ENCODE measurements at places on chromosomes 12 and 14. TPM values are rescaled to one million over a fixed set of nuclear protein-coding genes. Genes with fewer than 3 reads are reported as not detected.

DNA sequence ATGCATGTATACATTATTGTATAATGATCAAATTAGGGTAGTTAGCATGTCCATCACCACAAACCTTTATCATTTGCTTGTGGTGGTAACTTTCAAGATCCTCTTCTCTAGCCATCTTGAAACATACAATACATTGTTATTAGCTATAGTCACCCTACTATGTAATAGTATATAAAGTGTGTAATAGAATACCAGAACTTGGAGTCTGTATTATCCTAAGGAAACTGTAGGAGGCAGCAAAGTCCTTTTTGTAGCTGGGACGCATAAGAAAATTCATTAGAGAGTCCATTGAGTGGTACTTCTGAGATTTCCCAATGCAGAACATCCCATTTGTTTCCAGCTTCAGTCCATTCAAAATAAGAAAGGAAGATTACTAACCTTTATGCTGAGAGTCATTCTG lies 325.9 kb upstream of the LRFN5 start:
- DNase-seq: peak; percentile 22

DNA sequence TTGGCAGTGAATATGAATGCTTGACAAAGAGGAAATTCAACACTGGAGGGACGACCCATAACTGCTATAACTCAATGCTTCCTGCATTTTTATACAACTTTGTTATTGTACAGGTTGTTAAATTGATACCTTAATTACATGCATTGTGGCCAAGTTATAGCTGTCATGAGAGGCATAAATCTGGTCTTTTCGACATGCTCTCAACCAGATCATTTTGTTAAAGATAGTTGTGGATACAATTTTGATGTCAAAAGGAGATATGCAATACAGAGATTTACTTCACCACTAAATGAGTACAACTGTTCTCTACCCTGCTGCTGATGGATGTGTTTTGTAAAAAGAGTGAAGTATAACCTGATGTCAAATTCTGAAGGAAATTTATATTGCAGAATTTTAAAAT lies 946.0 kb downstream of the GALC start:
- no peak for DNase-seq

GRCh38 chr12:95701275-95701674 lies 89.3 kb downstream of the NTN4 start:
- peak; percentile 26 for DNase-seq

RNASE1 gene
- 1.7 TPM for total RNA-seq

- DNase-seq: no peak
Measured at GRCh38 chr14:95683793-95684192, 2.4 kb upstream of the TCL1B start.

KIF26A gene
- total RNA-seq: not detected

FAM234B gene
- 5.6 TPM for total RNA-seq

GRCh38 chr12:51797301-51797700 lies 51.2 kb downstream of the FIGNL2 start:
- no peak for DNase-seq

DNA sequence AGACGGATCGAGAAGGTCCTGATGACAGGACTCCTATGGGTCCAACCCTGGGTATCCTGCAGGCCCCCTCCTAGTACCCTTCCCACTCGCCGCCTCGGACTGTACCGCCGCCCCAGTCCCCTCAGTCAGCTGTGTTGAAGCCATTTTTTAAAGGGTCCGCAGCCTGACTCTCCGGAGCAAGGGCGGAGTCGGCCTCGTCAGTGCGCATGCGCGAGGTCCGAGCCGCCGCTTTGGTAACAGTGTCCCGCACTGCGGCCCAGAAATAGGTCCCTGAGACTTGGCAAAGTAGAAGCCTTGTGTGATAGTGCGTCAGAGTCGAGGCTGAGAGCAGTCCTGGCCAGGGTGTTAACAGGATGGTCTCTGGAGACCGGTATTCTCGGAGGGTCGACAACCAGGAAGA lies 769.0 kb upstream of the ALG10B start:
- no peak for DNase-seq

GRCh38 chr12:48815126-48816110 lies 2.9 kb upstream of the CACNB3 start:
- peak; percentile 82 for DNase-seq

ASPG gene
- total RNA-seq: not detected

PYGL gene
- 39.3 TPM for total RNA-seq

- peak; percentile 76 for DNase-seq
Measured at GRCh38 chr12:69639400-69640016, 28.8 kb upstream of the LRRC10 start.

DNA sequence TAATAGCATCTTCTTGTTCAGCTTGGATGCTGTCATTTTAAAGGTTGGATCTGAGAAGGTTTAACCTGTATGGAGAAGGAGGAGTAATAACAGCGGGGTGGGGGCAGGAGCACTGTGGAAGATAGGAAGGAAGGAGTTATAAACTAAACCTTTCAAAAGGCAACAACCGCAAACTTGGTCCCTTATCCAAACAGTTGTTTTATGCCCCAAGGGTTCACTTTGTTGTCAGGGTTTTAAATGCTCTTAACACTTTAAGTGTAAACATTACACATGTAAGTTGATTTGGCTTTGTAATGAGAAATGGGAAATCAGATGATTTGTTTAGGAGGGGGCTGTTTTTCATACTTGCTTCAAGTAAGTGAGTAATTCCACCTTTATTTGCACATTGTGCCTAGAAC lies 3.0 kb downstream of the NPAS3 start:
- DNase-seq: no peak

DNA sequence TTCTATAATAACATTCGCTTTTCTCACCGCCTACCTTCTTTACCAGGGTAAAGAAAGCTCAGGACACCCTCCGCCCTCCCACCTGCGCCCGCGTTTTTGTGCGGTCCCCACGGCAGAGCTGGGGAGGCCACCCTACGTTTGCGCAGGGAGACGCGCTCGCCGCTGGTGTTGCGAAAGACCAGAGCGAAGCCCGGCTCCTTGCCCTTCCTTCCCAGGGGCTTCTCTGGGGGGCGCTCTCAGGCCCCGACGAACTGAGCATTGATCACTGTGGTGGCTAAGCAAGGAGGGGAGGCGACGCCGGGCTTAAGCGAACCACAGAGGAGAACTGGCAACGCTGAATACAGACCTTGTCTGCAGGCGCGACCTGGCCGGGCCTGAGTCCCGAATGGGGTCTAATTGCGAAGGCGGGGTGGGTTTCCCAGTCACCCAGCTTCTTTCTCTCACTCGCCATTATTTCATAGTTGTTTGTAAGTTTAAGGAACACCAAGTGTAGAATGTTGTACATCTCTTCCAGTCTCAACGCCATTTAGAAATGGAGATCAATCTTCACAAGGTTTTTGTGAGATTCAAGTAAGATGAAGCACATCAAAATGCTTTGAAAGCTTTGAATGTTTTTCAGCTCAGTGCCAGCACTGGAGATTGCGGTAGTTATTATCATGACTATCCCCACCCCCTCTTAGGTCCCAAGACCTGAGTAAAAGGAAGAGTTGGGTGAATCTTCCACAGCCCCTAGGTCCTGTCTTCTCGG lies 1.7 kb upstream of the NKX2-1 start:
- DNase-seq: no peak

DNA sequence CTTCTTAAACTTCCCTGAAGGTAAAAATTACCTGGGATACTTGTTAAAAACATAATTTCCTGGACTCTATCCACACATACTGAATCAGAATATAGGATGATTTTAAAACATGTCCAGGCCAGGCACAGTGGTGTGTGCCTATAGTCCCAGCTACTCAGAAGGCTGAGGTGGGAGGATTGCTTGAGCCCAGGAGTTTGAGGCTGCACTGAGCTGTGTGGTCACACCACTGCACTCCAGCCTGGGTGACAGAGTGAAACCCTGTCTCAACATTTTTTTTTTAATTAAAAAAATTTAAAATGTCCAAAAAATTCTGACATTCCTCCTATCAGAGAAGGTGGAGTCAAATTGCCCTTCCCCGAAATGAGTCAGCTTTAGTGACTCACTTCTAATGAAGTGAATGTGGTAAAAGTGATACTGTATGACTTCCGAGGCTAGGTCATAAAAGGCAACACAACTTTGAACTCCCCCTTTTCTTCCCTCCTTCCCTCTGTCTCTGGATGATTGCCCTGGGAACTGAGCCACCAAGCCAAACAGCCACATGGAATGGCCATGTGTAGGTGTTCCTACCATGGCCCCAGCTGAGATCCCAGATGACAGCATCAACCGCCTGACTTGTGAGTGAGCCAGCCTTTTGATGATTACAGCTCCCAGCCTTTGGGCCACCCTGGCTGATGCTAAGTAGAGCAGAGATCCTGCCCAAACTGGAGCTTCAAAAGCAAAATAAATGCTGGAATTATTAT lies 36.3 kb downstream of the LIMA1 start:
- DNase-seq: peak; percentile 98

GSG1 gene
- total RNA-seq: 0.45 TPM

PPP1R36 gene
- not detected for total RNA-seq

DNA sequence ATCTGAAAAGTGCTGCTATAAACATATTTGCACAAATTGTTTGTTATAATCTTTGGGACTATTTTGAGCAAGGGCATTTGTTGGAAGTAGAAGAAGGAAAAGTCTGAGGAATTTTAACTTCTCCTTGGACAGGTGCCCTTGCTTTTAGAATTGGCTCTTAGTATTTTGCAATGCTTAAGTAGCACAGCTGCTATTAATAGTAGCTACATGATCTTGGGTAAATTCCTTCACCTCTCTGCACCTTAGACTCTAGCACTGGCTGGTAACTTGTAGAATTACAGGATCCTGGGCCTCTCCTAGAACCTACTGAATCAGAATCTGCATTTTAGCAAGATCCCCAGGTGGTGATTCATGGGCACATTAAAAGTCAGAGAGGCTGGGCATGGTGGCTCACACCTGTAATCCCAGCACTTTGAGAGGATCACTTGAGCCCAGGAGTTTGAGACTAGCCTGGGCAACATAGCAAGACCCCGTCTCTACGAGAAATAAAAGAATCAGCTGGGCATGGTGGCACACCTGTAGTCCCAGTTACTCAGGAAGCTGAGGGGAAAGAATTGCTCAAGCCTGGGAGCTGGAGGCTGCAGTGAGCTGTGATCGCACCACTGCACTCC lies 10.8 kb upstream of the TMEM120B start:
- peak; percentile 60 for DNase-seq

NDRG2 gene
- 10.5 TPM for total RNA-seq

NGB gene
- total RNA-seq: not detected

DNA sequence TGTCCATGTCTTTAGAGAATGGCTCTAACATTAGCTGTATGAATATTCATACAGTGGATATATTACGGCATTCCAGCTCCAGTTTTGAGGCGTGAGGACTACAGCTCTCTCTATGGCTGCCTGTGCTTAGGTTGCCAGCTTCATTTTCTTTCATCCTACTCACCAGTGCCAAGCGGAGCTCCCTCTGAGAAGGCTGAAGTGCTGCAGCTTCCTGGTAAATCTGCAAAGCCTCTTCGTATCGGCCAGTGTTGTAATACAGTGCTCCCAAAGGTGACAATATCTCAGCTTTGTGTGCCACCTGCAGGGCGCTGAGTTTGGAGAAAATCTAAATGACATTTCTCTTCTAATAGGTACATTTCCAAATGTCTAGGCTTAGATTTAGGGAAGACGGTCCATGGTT lies 19.8 kb upstream of the OVCH1 start:
- DNase-seq: no peak

P2RX2 gene
- not detected for total RNA-seq

- peak; percentile 62 for DNase-seq
Measured at GRCh38 chr14:96567289-96567899, 65.2 kb downstream of the PAPOLA start.

GRCh38 chr12:81896771-81897170 lies 137.6 kb upstream of the PPFIA2 start:
- no peak for DNase-seq

DNA sequence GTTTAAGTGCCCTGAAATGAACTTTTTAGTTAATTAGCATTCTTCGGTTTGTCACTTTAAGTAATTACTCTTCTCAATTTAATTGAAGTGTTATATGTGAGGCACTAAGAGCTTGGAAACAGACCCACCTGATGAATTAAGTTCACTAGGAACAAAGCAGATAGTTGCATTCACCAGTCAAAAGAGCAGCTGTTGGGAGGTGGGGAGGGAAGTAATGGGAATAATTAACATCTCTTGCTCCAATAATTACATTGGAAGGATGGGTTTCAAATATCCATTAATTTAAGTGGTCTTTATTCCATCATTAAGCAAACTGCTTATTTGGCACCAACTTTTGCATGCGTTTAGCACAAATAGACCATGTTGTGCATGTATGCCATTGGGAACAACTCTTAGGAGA lies 667.2 kb downstream of the GALC start:
- no peak for DNase-seq

DNA sequence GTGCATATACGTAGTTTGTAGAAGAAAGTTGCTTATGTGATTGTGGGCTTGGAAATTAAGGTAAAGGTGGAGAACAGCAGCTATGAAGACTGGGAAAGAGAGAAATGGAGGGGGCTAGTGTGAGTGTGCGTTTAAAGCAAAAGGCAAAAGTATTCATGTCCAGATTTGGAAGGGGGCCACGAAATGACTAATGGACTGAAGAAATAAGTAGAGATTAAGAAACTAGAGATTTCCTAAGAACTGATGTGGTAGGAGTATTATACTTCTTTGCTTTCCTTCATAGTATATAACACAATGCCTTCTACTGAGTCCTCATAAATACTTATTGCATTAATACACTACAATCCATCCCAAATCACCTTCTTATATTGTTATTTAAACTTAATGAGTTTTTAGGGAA lies 298.6 kb upstream of the NOVA1 start:
- DNase-seq: peak; percentile 90

C12orf50 gene
- not detected for total RNA-seq

- DNase-seq: peak; percentile 72
Measured at GRCh38 chr12:15732341-15733061, 56.7 kb downstream of the EPS8 start.

PIP4K2C gene
- 12.4 TPM for total RNA-seq

DNA sequence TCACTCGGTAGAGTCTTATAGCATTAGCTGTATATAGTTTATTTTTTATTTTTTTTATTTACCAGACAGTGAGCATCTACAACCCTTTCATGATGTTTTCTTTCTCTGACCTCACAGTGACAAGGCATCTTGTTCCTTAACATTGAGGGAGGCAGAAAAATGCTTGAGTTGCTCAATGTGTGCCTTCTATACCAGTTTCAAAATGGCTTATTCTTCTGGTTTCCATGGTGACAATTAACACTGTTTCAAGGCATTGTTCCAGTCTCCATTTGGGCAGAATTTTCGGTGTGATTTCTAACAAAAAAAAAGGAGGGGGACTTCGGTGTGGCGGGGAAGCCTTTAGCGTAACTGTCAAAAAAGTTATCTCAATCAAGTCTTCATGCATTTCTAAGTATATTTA lies 209.7 kb upstream of the NPAS3 start:
- no peak for DNase-seq

- no peak for DNase-seq
Measured at GRCh38 chr14:103101963-103102688, 7.6 kb downstream of the EXOC3L4 start.

GRCh38 chr14:58665773-58666500 lies 28.2 kb downstream of the DACT1 start:
- DNase-seq: no peak

DNA sequence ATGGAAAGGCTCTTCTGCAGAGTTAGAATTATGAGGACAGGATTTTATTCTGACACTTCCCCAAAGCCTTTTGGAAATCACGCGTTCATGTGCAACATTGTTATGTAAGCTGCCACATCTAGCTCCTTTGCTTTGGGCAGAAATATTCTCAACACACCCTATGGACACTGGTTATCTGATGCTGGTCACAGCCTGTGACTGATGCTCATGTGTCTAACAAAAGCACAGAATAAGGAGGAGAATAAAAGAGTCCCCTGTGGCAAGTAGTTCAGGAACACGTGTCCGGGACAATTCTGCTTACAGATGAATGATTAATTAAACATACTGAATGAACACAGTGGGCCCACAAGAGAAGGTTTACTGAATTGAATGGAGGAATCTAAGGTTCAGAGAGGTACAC lies 22.1 kb downstream of the FOXN3 start:
- DNase-seq: no peak

All from fibroblast of the aortic adventitia (primary cell).